CD8-positive, alpha-beta memory T cell (primary cell): ENCODE measurements at places on chromosomes 16 and 17. TPM values are rescaled to one million over a fixed set of nuclear protein-coding genes. Genes with fewer than 3 reads are reported as not detected.

DNA sequence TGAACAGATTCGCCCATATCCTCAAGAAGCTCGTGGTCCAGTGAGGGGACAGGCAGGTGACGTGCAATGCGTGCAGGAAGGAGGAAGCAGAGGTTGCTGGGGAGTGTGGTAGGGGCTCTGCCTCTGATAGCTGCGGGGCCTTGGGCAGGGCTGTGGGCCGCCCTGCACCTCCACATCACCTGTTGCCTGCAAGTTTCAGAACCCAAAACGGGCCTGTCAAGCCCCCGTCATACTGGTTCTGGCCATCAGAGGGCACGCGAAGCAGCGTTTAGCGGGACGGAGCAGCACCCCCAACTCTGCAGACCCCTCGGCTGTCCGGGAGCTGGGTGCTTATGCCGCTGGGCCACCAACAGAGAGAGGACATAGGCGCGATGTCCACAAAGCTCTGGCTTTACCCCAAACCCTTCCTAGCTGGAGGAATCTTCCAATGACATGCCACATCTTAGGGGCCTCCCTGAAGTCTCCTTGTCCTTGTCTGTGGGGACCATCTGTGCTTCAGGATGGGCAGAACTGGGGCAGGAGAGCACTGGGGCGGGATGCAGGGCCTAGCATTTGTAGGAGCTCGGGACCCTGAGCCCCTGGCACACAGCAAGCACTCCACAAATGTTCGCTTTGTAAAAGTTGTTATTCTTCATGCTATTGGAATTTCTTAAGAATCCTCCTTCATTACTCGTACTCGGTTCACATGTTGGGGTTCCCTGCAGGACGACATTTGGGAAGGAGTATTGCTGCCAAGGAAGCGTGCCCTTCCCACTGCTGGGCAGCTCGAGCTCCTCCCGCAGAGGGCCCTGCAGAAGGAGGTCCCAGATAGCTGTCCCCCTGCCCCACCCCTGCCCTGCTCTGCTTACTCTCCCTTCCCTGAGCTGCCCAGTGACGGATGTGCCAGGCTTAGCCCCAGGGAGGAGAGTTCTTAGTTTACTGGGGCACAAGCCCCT, 64.3 kb downstream of the CNGB1 start:
- no peak for DNase-seq

- no peak for DNase-seq
Observed at GRCh38 chr16:84104231-84104630, 12.5 kb downstream of the MBTPS1 start.

- DNase-seq, result no peak
Observed at GRCh38 chr16:52532384-52532783, 14.6 kb downstream of the TOX3 start.

GRCh38 chr16:72821185-72821950, 226.6 kb downstream of the ZFHX3 start:
- no peak for DNase-seq

DNA sequence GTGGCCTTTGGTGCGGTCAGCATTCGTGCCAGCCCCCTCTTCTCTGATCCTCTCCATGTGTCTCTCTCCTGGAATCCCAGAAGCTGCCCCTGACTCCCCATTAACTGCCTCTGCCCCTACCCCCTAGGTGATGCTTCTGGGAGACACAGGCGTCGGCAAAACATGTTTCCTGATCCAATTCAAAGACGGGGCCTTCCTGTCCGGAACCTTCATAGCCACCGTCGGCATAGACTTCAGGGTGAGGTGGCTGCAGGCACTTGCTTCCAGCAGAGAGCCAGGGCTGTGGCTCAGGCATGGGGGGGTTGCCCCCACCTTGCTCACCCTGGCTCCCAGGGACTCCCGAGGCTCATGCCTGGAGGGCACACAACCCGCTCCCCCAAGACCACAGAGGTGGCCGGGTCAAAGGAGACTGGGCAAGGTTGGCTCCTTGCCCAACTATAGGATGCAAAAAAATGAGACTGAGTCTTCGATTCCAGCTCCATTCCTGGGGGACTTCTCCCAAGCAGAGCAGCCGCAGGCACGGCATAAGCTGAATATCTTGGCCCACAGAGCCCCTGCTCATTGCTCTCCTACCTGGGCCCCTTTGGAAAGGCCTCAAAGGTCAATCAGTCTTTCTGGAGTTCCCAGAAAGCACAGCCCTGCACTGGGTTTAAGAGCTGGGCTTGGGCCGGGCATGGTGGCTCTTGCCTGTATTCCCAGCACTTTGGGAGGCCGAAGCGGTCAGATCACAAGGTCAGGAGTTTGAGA, 3.8 kb downstream of the RAB37 start:
- DNase-seq, result no peak

DNA sequence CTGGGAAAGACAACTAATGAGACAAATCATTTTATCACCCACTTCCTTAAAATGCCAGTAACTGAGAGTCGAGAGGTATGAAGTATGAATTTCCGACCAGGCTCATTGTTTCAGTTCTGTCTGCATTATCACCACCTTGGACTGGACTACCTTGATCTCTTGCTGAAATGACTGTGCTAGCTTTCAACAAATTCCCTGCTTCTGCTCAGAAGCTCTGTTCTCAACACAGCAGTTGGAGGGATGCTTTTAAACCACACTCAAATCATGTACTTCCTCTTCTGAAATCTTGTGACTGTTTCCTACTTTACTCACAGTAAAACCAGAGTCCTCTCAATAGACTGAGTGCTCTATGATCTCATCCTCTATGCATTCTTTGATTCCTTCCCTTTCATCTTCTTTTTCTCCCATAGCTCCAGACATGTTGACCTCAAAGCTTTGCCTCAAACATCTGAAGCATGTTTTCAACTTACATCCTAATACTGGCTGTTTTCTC, 195.8 kb downstream of the KCNJ2 start:
- no peak for DNase-seq

GRCh38 chr17:39921323-39921722, 2.9 kb upstream of the GSDMB start:
- DNase-seq, result no peak

DNA sequence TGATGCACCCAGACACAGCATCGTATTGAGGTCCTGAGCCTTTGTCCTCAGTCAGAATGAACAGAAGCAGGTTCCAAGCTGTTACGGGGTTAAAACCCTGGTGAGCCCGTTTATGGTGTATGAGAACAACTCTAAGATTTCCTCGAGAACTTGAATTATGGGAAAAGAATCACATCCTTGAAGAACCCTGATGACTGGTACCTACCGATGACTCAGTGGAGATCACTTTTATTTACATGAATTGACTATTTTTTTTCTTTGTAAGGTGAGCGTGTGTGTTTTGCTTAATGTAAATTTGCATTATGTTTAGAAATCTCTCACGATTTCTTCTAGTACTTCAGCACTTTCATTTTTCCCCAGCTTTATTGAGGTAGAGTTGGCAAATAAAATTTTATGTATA, 3.3 kb upstream of the KRTAP4-4 start:
- DNase-seq, result no peak

GRCh38 chr16:83308414-83308813, 499.4 kb upstream of the HSBP1 start:
- no peak for DNase-seq

DNA sequence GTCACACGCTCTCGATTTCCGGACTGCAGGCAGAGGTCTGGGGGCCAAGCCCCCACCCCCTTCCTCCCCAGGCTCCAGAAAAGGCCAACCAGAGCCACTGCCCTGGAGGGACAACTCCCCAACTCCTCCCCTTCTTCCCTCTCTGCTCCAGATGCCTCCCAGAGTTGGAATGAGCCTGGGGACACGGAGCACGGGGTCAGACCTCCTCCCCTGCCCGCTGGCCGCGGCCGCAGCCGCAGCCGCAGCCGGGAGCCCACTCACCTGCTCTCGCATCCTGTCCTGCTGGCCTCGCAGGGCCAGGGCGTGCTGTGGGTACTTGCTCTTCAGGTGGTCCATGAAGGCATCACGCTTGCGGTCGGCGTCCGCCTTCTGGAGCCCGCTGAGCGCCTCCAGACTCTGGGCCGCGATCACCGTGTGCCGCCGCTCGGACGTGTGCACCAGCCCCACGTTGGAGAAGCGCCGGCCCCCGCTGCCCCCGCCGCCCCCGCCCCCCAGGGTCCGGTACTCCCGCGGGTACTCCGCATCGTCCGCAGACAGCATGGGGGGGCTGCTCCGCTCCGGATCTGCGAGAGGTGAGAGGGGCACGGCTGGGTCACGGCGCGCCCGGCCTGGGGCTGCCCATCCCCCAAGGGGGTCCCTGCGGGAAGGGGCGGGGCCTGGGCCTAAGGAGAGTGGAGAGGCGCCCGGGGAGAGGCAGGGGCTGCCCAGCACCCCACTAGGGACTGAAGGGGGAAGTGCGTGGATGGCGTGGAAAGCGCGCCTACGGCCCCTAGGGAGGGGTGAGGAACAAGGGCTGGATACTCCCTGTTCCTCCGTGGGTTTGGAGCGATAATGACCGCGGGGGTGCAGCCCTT, 27.3 kb downstream of the SRCIN1 start:
- DNase-seq, result no peak

DNA sequence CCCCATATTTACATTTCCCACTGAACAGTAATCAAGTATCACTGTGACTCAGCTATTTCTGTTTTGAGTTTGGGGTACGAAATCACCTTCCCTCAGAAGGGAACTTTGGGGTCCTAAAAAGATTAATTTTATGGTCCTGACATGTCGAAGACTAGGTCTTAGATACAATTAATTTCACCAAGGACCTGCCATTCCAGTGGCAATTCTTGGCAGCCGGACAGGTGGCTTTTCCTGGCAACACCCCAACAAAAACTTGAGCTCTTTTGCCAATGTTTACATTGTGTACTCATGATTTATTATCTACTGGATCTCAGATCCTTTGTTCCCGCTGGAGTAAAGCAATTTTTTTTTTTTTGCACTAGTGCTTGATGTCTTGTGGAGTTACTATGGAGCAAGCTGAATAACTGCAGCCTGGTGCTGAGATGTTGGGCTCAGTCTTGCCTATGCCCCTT, 14.4 kb downstream of the SLFN5 start:
- DNase-seq, result no peak

DNA sequence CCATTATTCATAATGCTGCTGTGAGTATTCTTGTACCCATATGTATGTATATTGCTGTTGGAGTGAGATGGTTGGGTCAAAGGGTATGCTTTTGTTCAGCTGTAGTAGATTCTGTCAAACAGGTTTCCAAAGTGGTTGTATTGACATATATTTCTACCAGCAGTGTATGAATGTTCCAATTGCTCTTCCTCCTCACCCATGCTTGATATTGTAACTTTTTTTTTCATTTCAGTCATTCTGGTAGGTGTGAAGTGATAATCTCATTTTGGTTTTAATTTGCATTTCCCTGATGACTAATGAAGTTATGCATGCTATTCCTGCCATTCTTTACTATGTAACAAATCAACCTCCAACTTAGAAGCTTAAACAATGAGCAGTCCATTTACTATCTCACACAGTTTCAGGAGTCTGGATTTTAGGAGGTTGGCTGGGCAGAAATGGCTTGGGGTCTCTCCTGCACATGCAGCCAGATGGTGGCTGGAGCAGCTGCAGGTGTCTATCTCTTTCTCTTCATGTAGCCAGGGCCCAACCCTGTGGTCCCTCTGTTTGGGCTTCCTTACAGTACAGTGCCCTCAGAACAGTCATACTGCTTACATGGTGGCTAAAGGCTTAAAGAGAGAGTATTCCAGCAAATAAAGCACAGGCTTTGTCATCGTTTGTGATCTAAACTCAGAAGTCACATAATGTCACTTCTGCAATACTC, 21.2 kb downstream of the ERAL1 start:
- no peak for DNase-seq

GRCh38 chr16:64132759-64133361, 989.0 kb downstream of the CDH11 start:
- DNase-seq, result no peak

DNA sequence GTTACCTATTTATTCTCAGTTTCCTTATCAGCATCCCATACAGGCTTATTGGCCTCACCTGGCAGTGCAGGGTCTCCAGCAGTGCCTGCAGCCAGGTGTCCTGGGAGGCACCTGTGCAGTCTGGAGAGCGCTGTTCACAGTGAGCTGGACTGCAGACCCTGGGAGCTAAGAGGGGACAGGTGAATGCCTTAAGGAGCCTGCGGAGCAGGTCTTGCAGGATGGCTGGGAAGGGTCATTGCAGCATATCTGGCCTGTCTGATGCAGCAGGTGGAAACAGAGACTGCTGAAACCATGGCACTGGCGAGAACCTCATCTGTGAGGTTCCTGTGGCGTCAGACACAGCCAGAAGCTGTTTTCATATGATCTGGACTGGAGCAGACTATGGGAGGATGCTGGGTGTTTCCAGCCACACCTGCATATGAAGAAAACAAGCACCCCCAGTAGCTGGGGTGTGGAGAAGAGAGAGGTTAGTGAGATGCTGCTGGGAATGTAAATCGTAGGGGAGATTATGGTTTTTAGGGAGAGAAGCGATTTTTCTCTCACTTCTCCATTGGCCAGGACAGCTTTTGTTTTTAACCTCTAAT, 77.0 kb downstream of the NTN1 start:
- DNase-seq, result no peak

- DNase-seq, result peak; percentile 42
Observed at GRCh38 chr16:89358030-89359005, 132.0 kb downstream of the ANKRD11 start.

- DNase-seq, result peak; percentile 70
Observed at GRCh38 chr17:36482611-36483504, 3.6 kb upstream of the ZNHIT3 start.

GRCh38 chr17:37813751-37814150, 68.9 kb upstream of the HNF1B start:
- no peak for DNase-seq

GRCh38 chr16:80751167-80751566, 53.2 kb downstream of the CDYL2 start:
- no peak for DNase-seq

FAM171A2 gene
- 0.35 TPM for total RNA-seq

PLLP gene
- total RNA-seq, result not detected

MYH8 gene
- not detected for total RNA-seq

TK1 gene
- total RNA-seq, result 84.4 TPM

MARVELD3 gene
- total RNA-seq, result not detected

METRN gene
- 38.2 TPM for total RNA-seq

TBC1D3 gene
- 1.6 TPM for total RNA-seq

CYB561 gene
- 16.6 TPM for total RNA-seq

SOCS7 gene
- 23.7 TPM for total RNA-seq

SEZ6L2 gene
- total RNA-seq, result 0.15 TPM

INCA1 gene
- 0.18 TPM for total RNA-seq

LRRC3C gene
- not detected for total RNA-seq

CLEC18C gene
- total RNA-seq, result 0.79 TPM
